A172 (cell line): ENCODE measurements at places on chromosomes 2 and 18.

DNA sequence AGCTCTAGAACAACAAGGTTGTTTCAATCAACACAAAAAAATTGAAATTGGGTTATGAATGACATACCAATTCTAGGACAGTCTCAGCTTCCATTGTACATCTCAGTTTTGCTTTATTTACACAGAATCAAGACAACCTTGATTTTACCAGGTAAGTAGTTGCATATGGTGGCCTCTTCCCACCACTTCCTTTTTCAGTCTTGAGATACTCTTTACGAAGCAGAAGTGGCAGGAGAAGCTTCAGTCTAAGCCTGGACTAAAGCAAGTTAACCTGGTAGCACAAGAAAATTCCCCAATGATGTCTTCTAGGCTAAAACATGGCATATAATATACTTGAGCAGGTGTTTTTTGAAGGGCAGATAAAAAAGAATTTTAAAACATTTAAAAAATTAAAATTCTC is 10.7 kb upstream of the FAM136A start:
- DNase-seq, result no peak

GRCh38 chr2:96773922-96774321 is 13.2 kb downstream of the CNNM4 start:
- no peak for DNase-seq

GRCh38 chr2:96245609-96246390 is 20.0 kb downstream of the TMEM127 start:
- DNase-seq, result no peak

- peak; percentile 45 for DNase-seq
Observed at GRCh38 chr18:47113796-47114540, 36.3 kb downstream of the HDHD2 start.

GRCh38 chr2:146214394-146214929 is 1630.4 kb upstream of the ACVR2A start:
- DNase-seq, result no peak

DNA sequence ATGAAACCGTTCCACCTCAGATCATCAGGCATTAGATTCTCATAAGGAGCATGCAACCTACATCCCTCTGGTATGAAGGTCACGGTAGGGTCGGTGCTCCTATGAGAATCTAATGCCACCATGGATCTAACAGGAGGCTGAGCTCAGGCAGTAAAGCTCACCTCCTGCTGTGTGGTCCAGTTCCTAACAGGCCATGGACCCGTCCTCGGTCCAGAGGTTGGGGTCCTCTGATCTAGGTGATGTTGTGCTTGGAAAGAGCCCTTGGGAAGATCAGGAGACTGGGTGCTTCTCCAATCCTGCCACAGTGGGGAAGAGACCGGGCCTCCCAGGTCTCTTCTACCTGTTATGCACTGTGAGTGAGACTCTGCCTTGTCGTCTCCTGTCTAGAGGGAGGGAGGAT is 104.6 kb downstream of the ACKR3 start:
- DNase-seq, result no peak
